ENCODE measurements at places on chromosomes 13 and 19. TPM values are rescaled to one million over a fixed set of nuclear protein-coding genes. Genes with fewer than 3 reads are reported as not detected.

ZNF546 gene
- total RNA-seq = 6.5 TPM

GJB6 gene
- total RNA-seq = not detected

PRDX2 gene
- 250 TPM for total RNA-seq

MYO16 gene
- not detected for total RNA-seq

RELB gene
- 10.7 TPM for total RNA-seq

ATP4A gene
- total RNA-seq = not detected

CXCL17 gene
- total RNA-seq = not detected

CILP2 gene
- total RNA-seq = not detected

NLRP4 gene
- not detected for total RNA-seq

CFAP97D2 gene
- not detected for total RNA-seq

CPB2 gene
- not detected for total RNA-seq

LILRB5 gene
- total RNA-seq = not detected

PINLYP gene
- total RNA-seq = 2.3 TPM

DHX34 gene
- total RNA-seq = 7.1 TPM

ZNF763 gene
- total RNA-seq = 1.9 TPM

XPO4 gene
- 42.0 TPM for total RNA-seq

ATP4B gene
- total RNA-seq = 0.07 TPM

AMER2 gene
- total RNA-seq = not detected

Measured in pulmonary artery endothelial cell (primary cell).